Stimulated activated CD4-positive, alpha-beta T cell treated with anti-CD3 and anti-CD28 coated beads, Interleukin-15, amount 100 ng/mL, for 1 hour (primary cell): ENCODE measurements at places on chromosomes 2 and 18.

GRCh38 chr2:143623231-143623908 lies 494.2 kb downstream of the ARHGAP15 start:
- no peak for DNase-seq

DNA sequence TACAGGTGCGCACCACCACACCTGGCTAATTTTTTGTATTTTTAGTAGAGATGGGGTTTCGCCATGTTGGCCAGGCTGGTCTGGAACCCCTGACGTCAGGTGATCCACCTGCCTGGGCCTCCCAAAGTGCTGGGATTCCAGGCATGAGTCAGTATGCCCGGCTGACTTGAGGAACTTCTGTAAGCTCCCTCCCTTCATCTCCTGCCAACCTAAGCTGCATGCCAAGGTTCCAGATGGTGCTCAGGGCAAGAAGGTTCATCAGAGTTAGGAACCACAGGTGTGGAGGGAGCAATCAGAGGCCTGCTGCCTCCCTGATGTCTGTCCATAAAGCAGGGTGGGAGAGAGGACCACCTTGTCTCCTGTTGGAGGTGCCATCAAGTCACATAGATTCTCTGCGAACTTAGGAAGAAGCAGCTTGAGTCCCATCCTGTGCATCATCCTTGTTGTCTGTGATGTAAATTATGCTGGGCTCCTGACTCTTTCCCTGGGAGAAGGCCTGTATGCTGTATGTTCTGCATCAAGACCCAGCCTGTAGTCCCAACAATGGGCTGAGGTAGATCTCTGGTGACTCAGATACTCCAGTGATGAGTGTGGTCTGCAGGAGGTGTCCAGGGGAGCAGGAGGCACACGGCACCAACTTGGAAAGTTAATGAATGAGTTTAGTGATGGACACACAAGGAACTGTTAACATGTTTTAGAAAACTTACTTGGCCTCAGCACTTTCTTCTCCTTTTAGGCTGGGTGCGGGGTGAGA lies 53.1 kb downstream of the TMEM17 start:
- DNase-seq, result no peak

DNA sequence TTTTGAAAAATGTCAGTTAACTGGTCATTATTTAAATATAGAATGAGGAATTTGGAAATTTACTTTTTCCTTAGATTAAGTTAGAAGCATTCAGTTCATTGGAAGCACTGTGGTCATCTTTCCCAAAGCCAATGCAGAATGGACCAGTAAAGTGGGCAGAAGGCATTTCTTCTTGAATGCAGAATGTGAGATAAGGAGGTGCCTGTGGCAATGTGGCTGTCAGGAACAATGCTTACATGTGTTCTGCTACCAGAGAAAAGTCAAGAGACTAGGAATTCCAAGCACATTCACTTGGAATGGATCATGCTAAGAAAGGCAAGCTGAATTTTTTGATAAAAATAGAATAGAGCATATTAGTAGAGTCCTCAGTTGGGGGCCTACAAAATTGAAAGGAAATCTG lies 295.0 kb upstream of the KCNH7 start:
- DNase-seq, result no peak

- no peak for DNase-seq
These were observed 32.7 kb upstream of the DNMT3A start for GRCh38 chr2:25374411-25374810.

DNA sequence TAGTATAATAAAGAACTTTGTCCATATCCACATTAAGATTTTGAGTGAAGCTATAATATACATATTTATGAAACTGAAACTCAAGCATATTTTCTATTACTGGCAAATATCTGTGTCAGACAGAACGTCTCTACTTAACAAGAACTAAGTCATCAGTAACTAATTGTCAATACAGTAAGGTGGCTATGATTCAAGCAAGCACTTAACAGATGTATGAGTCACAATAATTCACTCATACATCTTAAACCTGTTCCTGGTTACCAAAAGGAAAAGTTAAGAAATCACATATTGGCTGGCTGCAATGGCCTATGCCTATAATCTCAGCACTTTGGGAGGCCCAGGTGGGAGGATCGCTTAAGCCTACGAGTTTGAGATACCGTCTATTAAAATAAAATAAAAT lies 96.0 kb downstream of the SOS1 start:
- DNase-seq, result no peak

- DNase-seq, result no peak
These were observed 315.6 kb downstream of the RDH14 start for GRCh38 chr2:18244845-18245244.

- no peak for DNase-seq
These were observed 45.6 kb upstream of the BZW1 start for GRCh38 chr2:200765995-200766660.

DNA sequence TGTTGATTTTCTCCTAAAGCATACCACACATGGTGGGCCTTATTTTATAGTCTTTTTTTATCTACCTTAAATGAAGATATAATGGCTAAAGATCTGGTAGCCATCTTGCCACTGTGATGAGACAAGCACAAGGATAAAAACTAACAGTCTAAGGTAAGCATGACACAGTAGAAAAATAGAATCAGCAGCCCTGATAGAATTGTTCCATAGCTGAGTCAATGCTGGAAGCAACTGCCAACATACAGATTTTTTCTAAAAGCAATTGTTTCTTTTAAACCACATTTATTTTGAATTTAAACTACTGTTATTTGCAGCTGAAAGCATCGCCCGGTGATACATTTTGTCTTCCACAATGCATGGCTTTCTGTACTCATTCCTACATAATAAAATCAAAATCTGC lies 1091.5 kb upstream of the CHAC2 start:
- no peak for DNase-seq

GRCh38 chr2:172113617-172114016 lies 10.9 kb upstream of the DLX2 start:
- DNase-seq, result no peak

- DNase-seq, result no peak
These were observed 320.6 kb downstream of the GBX2 start for GRCh38 chr2:235847576-235847975.

DNA sequence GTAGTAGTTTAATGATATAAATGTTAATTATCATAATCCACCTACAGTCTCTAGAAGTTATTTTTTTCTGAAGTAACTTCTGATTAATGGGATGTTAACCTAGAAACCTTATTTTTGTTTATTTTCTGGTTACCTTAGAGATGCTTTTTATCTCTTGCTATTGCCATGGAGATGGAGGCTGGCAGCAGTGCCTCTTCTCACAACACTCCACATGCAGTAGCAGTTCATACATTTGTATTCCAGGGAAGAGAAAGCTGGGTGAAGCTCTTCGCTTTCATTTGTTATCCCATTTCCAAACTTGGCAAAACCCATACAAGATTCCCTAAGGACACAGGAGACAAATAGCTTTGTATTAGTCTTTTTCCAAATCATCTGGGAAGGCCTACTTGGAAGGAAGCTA lies 1794.1 kb upstream of the LRRTM1 start:
- DNase-seq, result no peak

DNA sequence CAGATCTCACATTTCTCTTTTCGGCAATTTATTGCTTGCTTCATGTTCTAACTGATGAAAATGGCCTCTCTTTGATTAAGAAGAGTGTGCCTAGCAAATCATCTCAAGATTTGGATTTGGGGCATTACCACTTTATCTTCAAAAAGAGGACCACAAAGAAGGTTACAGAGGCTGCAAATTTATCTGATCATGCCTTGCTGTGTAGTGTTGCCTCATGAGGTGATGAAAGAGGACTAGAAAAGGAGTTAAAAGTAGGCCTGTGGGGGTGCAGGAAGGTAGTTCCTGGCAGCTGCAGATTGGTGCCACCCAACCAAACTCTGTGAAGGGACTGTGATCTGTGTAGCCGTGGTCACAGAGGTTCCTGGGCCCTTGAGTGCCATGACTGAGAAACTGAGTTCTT lies 69.2 kb downstream of the PRELID3A start:
- no peak for DNase-seq

DNA sequence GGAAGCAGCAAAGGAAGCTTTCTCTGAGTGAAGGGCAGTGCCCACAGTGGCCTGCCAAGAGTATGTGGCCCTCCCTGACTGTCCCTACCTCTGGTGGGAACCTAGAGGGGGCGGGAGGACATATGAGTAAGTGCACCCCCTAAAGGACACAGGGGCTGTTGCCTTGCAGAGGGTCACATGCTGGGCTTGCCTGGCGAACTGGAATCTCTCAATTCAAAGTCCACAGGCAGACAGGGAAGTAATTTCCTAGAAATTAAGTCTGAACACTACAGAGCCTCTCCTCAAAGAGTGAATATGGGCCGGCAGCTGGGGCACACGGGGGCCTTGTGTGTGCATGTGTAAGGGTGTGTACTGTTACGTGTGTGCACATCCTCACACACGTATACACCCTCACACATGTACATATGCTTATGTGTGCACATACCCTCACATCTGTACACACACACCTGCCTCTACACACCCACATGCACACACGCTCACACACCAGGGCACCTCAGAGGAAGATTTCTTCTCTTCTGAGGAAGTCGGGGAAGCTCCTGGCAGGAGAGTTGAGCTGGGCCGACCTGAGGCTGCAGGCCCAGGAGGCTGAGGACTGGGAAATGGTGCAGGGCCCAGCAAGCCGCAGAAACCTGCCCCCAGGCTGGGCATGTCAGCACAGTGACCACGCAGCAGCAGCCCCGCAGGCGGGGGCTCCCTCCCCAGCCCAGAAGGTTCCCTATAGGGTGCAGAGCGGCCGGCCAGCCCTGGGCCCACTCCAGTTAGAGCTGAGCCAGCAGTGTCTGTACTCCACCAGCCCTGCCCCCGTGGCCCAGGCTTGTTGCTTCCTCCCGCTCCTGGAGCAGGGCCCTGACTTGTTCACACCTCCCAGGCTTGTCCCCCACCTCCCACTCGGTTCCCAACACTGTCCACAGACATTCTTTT lies 77.4 kb upstream of the TAF1B start:
- no peak for DNase-seq

- no peak for DNase-seq
These were observed 11.4 kb upstream of the KCNJ13 start for GRCh38 chr2:232787806-232788205.

DNA sequence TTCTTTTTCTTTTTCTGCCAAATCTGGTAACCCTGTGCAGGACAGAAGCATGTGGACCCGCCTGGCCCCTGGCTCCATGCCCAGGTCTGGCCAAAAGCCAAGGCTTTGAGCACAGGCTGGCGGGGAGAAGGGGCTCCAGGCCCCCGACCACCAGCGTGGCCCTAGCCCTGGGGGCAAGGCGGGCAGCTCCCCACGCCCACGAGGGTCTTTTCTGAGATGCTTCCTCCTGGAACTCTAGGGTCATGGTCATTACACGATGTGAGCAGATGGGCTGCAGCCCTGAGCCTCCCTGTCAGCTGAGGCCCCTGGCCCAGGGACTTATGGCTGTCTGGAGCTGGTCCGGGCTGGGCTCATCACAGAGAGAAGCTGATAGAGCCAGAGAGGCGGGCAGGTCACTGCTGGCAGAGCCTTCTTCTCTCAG lies 5.7 kb upstream of the OTOS start:
- DNase-seq, result no peak

DNA sequence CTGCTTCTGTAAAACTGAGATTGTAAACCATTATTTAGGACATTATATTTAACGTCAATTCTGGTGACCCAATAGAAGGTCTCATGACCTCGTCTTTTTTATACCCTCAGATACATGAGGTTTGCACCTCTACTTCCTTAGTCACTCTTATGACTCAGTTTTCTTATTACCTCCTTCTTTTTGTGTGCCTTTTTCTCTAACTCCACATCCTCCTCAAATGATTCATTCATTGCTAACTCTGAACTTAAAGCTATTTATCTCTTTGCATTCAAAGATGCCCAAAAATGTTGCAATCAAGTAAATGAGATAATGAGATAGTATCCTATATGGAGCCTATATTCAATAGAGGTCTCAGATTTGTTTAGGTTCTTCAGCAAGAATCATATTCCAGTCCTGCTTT lies 121.0 kb upstream of the KYNU start:
- DNase-seq, result no peak

DNA sequence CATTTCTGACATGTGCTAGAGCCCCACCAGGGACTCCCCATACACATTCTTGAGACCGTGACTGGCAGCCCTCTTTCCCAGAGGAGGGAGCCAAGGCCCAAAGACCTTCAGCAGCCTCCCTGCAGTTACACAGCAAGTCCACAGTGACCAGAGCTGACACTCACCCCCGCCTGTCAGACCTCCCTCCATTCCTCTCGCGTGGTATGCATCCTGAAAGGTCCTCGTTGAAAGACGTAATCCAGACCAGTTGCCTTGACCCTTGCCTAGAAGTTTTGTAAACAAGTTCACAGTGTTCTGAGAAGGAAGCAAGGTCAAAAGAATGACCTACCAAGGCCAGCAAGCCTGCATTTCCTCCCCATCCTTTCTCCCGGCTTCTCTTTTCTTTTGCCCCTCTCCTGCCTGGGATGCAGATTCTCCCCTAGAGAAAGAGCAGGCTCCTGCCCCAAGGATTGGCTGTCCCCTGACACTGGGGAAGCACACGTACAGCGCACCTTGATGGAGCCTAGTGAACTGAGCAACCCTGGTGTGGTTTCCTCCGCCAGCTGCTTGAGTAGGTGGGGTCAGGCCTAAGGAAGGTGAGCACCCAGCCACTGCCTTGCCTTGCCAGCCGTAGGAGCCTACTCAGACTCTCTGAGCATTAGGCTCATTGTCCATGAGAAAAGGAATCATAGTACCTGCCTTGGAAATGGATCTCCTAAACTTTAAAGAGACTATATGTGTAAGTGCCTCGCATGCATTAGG lies 18.3 kb downstream of the TRIB2 start:
- no peak for DNase-seq

DNA sequence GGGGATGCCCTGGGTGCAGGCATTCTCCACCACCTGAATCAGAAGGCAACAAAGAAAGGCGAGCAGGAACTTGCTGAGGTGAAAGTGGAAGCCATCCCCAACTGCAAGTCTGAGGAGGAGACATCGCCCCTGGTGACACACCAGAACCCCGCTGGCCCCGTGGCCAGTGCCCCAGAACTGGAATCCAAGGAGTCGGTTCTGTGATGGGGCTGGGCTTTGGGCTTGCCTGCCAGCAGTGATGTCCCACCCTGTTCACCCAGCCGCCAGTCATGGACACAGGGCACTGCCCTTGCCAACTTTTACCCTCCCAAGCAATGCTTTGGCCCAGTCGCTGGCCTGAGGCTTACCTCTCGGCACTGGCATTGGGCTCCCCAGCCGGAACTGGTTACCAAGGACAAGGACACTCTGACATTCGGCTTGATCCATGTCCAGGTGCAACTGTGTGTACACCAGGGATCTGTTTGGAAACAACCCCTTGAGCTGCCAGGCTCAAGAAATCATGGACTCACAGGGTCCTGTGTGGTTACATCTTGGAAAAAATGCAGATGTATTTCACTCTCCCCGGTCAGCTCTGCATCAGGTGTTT lies 31.8 kb downstream of the SLC1A4 start:
- DNase-seq, result no peak

- no peak for DNase-seq
These were observed 315.0 kb upstream of the SMIM21 start for GRCh38 chr18:75742516-75742915.

- DNase-seq, result no peak
These were observed 50.8 kb downstream of the ATOH8 start for GRCh38 chr2:85804583-85804982.
